ENCODE measurements at places on chromosomes 7 and 10. TPM values are rescaled to one million over a fixed set of nuclear protein-coding genes. Genes with fewer than 3 reads are reported as not detected.

MLXIPL gene
- total RNA-seq = 0.91 TPM

COMMD3 gene
- total RNA-seq = 73.0 TPM

ASAH2 gene
- total RNA-seq = 3.3 TPM

PITX3 gene
- 0.46 TPM for total RNA-seq

FAM53B gene
- 13.3 TPM for total RNA-seq

TRIM74 gene
- not detected for total RNA-seq
